Naive thymus-derived CD8-positive, alpha-beta T cell (primary cell): ENCODE measurements at places on chromosomes 5 and 9. TPM values are rescaled to one million over a fixed set of nuclear protein-coding genes. Genes with fewer than 3 reads are reported as not detected.

GRCh38 chr5:13632676-13633075 lies 311.8 kb downstream of the DNAH5 start:
- H3K4me1 ChIP-seq: no peaks in the 10 kb centered on the region
- H3K4me3 ChIP-seq: no peak overlapping the region
- DNase-seq: no peak
- no peak overlapping the region for H3K27ac ChIP-seq
- no peaks in the 10 kb centered on the region for H3K27me3 ChIP-seq

DNA sequence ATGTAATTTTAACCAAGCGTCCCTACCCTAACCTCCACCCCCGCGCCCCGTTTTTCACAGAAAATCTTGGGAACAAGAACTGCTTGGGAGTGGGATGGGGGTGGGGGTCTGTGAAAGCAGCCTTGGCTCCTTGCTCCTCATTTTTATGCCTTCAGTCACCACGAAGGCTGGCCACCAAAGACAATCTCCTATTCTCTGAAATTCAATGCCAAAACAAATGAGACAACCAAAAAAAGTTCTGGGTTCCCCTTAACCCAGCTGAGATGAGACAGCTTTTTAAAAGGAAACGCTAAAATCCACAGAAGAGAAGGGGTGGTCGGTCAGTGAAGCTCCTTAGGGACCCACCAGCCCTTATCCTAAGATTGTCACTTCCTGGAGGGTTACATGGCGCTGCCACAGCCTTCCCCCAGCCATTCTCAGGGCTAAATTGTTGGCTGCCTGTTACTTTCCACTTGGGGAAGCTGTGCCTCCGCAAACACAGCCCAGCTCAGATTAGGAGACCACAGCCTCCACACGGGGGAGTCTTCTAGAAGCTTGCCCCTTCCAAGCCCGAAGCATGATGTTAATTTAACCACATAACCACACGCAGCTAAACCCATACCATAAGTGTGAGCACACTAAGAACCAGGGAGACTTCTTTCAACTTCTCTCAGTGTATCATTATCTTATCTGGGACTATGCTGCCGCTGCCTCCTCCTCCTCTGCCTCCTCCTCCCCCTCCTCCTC lies 136.3 kb downstream of the FOXD1 start:
- H3K4me1 ChIP-seq: peaks cover 19% of the 10 kb centered on the region
- H3K4me3 ChIP-seq: no peak overlapping the region
- DNase-seq: peak; percentile 22
- H3K27ac ChIP-seq: no peak overlapping the region

GRCh38 chr5:145479857-145480256 lies 355.3 kb downstream of the PRELID2 start:
- no peaks in the 10 kb centered on the region for H3K36me3 ChIP-seq
- no peak overlapping the region for H3K27ac ChIP-seq
- H3K27me3 ChIP-seq: no peaks in the 10 kb centered on the region
- no peak for DNase-seq
- no peaks in the 10 kb centered on the region for H3K4me1 ChIP-seq

Gene PCDHGA6
- polyA plus RNA-seq: not detected

- DNase-seq: no peak
- no peaks in the 10 kb centered on the region for H3K4me1 ChIP-seq
- peaks cover 8% of the 10 kb centered on the region for H3K36me3 ChIP-seq
- no peaks in the 10 kb centered on the region for H3K27me3 ChIP-seq
- H3K27ac ChIP-seq: no peak overlapping the region
- no peak overlapping the region for H3K4me3 ChIP-seq
These were observed 139.3 kb upstream of the TLE4 start for GRCh38 chr9:79432485-79432884.

Gene AMBP
- polyA plus RNA-seq: not detected

Gene FOXD4L4
- not detected for polyA plus RNA-seq

- H3K4me1 ChIP-seq: no peaks in the 10 kb centered on the region
- DNase-seq: no peak
- H3K27ac ChIP-seq: no peak overlapping the region
- no peaks in the 10 kb centered on the region for H3K36me3 ChIP-seq
These were observed 492.0 kb upstream of the MEF2C start for GRCh38 chr5:89374818-89375521.
